ENCODE measurements at places on chromosomes 11 and 22.

GRCh38 chr11:64305691-64306562 lies 603 bp downstream of the ESRRA start:
- DNase-seq, result peak; percentile 27

- DNase-seq, result no peak
Measured at GRCh38 chr22:17120711-17121232, 388 bp downstream of the TMEM121B start.

DNA sequence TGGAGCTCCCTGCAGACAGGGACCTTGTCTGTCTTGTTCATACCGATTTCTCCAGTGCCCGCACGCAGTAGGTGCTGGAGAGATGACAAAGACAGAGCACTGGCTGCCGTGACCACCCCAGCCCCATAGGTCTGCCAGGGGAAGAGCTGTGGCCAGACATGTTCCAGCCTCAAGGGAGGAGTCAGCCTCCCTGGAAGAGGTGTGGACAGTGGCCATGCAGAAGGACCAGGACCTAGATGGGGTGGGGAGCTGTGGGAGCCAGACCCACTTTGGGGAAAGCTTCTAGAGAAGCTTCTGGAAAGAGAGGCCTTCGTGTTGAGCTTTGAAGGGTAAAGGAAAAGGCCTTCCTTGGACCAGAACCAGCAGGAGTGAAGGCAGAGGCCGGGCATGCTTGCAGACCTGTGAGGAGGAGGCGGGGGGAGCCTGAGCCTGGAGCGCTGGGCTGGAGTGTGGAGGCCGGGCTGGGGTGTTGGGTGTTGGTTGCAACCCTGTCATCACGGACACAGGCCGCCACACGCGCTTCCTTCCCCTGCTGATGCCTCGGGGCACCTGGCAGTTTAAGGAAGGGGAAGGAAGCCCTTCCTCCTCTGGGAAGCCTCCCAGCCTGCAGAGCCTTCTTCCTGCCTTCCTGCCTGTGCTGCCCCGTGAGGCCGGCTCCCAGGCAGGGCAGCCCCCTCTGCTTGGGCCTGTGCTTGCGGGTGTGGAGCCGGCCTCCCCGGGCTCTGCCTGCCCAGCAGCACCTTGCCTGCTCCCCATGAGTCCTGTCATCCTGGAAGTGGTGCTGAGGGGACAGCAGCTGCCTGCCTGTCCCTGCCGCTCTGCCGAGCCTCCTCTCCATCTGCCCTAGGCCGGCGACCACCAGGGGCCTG lies 12.3 kb downstream of the RELT start:
- no peak for DNase-seq

DNA sequence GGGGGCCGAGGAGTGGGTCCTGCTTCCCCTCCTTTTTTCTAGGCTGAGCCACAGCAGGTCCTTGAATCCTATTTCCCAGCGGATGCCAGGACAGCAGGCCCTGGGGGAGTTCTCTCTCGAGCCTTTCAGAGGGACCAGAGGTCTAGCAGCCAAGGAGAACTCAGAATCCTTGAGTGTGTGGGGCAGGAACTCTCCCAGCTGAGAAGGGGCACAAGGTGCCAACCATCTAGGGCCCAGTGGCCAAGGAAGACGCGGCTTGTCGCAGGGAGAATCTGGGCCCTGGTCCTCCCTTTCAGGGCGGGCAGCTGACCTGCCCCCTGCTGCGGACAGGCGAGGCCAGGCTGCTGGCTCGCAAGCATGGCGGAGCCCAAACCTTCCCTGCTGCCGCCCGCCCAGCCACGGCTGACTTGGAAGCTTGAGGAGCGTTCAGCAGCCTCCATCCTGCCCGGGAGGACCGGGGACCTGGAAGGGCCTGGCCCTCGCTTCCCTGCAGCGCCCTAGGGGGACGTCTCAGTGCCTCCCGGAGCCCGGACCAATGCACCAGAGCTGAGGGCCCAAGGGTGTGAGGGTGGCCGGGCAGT lies 972 bp upstream of the TSSC4 start:
- no peak for DNase-seq

DNA sequence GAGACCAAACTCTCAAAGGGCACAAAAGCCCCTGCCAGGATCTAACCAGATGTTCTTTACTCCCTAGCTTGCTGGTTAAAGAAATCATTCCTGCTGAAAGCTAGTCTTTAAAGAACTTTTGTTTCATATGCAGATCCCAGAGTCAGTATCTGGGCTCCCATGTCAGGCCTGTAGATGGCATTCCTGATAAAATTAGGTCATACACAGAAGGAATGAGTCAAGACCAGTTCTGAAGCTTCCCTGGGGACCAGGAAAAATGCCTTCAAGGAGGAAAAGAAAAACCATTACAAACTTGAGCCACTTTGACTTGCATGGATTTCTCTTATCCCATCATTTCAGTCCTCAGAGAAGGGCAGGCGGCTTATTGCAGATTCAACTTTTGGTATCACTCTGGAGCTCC lies 5.9 kb downstream of the DBX1 start:
- no peak for DNase-seq

GRCh38 chr11:57343825-57344224 lies 5.7 kb downstream of the P2RX3 start:
- DNase-seq, result no peak

DNA sequence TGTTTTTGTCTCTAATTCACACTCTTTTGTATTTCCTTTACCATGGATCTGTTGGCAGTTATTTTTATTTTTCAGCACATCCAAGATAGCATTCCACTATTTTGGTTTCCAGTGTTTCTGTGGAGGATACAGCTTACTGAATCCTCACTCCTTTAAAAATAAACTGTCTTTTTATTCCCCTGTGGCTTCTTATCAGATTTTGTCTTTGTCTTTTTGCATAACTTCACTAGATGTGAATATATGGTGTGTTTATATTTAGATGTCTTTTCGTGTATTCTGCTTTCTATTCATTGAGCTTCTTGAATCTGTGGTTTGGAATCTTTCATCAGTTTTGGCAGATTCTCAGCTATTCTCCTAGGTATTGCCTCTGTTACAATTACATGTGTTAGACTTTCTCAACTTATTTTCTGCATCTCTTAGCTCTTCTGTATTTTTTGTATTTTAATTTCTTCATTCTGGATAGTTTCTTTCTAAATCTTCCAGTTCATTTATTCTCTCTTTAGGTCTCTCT lies 7.4 kb upstream of the ATXN10 start:
- no peak for DNase-seq

All from NCI-H748 treated with DMSO at 0.1 percent for 48 hours (cell line).